ENCODE measurements at places on chromosomes 12 and 14. TPM values are rescaled to one million over a fixed set of nuclear protein-coding genes. Genes with fewer than 3 reads are reported as not detected.

The SERPINA1 gene
- 16.4 TPM for total RNA-seq

DNA sequence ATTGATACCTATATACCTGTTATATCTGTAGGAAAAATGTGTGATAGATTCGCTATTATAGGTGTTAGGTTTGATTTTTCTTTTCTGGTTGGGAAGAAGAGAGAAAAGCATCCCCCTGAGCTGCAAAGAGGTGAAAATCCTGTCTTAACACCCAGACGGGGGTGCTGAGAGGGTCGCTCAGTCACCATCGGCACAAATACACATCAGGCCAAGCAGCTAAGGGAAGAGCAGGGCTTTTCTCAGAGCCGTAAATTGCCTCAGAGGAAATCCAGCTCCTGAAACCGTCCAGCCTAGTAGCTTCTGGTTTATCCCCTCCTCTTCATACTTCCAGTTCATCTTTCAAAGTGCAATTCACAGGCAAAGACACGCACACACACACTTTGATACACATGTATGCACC is 111.1 kb upstream of the OVCH1 start:
- no peak overlapping the region for H3K4me3 ChIP-seq
- no peaks in the 10 kb centered on the region for H3K27me3 ChIP-seq
- H3K36me3 ChIP-seq, result no peaks in the 10 kb centered on the region
- no peaks in the 10 kb centered on the region for H3K4me1 ChIP-seq
- DNase-seq, result no peak

The KTN1 gene
- total RNA-seq, result 222 TPM

GRCh38 chr12:108419949-108420348 is 80.8 kb upstream of the CMKLR1 start:
- H3K27me3 ChIP-seq, result no peaks in the 10 kb centered on the region
- no peaks in the 10 kb centered on the region for H3K36me3 ChIP-seq
- H3K4me3 ChIP-seq, result no peak overlapping the region
- no peak for DNase-seq

DNA sequence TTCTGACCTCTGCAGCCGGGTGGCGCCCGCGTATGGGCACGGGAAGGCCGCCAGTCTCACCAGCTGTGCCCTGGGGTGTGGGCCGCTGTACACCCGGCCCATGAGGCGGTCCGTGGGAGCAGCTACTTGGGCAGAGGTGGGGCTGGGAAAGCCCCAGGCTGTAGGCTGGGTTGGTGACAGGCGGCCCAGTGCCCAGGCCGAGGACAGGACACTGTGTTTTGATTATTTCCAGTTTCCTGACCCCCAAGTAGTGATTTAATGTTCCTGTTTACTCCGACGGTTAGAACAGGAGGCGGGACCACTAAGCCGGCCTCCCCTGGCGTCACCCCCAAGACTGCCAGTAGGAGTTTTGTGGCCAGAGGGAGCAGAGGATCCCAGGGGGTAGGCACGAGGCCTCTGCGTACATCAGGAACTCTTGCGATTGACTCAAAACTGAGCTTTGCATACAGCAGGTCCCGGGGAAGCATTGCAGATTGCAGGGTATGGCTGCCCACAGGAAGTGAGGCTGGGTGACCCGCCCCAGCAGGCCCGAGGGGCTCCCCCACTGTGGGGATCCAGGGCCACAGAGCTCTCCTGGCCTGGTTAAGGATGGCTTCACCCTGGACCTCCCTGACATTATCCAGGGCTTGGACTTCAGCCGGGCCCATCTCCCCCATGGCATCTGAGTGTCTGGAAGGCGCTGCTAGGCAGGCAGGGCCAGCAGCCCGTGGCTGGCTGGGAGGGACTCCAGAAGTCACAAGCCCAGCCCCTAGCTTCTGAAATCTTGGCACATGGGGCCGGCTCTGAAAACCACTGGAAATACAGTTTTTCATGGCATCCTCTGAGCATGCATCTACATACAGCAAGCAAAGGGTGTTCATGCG is 42.5 kb upstream of the DIO3 start:
- H3K27ac ChIP-seq, result peak overlapping the region; percentile 58
- peak; percentile 31 for DNase-seq
- no peaks in the 10 kb centered on the region for H3K36me3 ChIP-seq

- H3K36me3 ChIP-seq, result no peaks in the 10 kb centered on the region
- peak; percentile 24 for DNase-seq
- H3K27ac ChIP-seq, result no peak overlapping the region
Measured at GRCh38 chr14:102760496-102761193, 16.6 kb upstream of the TRAF3 start.

DNA sequence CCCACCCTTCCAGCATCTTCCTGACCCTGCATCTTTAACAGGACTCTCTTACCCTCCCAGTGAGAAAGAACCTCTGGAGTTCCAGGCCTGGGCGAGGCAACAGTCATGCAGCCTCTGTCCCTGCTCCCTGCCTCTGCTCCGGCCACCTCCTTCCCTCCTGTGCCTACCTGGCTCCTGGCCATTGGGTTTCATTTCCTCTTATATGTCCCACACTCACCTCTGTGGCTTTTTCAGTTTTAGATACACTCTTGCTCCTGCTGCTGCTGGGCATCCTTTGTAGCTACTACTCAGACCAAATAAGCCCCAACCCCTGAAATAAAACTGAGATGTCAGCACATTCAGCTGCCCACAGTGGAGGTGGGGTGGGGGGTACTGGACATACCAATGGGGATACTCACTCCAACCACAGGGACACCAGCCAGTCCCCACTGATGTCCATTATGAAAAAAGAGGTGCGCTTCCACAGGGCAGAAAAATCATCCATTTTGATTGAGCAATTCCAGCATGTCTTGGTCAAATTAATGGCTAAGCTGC is 99.1 kb upstream of the NRXN3 start:
- no peak for DNase-seq
- no peaks in the 10 kb centered on the region for H3K4me1 ChIP-seq
- H3K27ac ChIP-seq, result no peak overlapping the region
- H3K27me3 ChIP-seq, result no peaks in the 10 kb centered on the region
- no peaks in the 10 kb centered on the region for H3K36me3 ChIP-seq

The RNASE9 gene
- not detected for total RNA-seq

The ERO1A gene
- total RNA-seq, result 55.9 TPM

The CHFR gene
- 30.2 TPM for total RNA-seq

- H3K36me3 ChIP-seq, result no peaks in the 10 kb centered on the region
- H3K27ac ChIP-seq, result no peak overlapping the region
- H3K27me3 ChIP-seq, result no peaks in the 10 kb centered on the region
- peaks cover 15% of the 10 kb centered on the region for H3K4me1 ChIP-seq
Measured at GRCh38 chr12:76881142-76881541, 2.3 kb upstream of the CSRP2 start.

DNA sequence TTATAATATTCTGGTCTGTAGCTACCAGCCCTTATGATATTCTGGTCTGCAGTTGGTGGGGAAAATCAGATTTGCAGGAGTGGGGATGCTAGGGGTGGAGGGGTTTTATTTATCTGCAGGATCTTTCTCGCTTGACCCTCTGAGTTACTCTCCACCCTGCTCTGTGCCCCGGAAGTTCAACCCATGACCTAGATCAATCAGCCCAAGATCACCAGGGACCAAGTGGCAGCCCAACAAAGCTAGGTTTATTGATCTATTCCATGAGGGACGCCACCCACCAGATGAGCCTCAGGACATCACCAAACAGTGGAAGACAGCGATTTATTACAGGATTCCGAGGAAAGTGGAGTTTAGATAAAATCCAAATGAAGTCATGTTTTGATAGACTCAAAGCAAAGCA is 25.8 kb upstream of the C12orf76 start:
- no peaks in the 10 kb centered on the region for H3K27me3 ChIP-seq
- DNase-seq, result no peak
- H3K4me3 ChIP-seq, result no peak overlapping the region
- H3K27ac ChIP-seq, result no peak overlapping the region
- H3K4me1 ChIP-seq, result no peaks in the 10 kb centered on the region

DNA sequence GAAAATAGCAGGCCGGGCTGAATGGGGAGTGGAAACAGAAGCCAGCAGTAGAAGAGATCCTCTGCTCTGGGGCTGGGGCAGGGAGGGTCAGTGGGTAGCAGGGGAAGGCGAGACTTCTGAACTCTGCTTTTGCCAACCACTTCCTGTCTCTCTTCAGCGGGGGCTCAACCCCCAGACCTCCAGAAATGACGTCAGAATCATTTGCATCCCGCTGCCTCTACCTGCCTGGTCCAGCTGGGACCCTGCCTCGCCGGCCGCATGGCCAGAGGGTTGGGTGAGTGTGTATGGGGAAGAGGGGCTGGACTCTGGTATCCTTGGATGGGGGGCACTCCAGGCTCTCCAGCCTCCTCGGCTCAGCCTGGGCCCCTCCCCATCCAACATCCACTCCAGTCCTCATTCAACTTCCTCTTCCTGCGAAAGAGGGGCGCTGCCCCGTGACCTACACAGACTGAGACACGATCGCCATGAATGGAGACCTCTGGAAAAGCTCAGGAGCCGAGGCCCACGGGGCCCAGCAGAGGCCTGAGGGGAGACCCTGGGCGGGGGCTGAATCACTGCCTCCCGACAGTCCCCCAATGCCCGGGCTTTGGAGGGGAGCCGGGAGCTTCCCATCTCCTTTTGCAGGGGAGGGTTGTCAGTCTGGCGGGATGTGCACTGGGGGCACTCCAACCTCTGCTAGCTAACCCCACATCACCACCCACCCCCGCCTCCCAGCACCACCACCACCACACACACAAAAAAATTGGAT is 458 bp upstream of the HOXC4 start:
- no peak for DNase-seq
- H3K36me3 ChIP-seq, result no peaks in the 10 kb centered on the region
- no peaks in the 10 kb centered on the region for H3K4me1 ChIP-seq
